Stimulated activated CD8-positive, alpha-beta memory T cell treated with anti-CD3 and anti-CD28 coated beads, Interleukin-15, amount 100 ng/mL, for 48 hours (primary cell): ENCODE measurements at places on chromosomes 4 and X.

DNA sequence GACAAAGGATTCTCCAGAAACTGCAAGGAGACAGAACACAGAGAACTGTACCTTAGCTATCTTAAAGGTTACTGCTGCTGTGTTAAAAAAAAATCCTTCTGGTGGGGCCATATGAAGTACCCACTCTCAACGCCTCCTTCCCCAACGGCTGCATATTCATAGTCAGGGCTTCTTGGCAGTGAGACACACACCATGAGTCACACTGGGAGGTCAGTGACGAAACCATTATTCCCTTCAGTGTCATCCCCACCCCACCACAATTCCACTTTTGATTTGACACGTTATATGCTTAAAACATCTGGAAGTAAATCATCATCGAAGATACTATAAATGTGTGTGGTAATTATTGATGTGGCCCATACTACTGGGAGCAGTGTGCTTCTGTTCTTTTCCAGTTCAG lies 271.5 kb downstream of the LDB2 start:
- DNase-seq: no peak

DNA sequence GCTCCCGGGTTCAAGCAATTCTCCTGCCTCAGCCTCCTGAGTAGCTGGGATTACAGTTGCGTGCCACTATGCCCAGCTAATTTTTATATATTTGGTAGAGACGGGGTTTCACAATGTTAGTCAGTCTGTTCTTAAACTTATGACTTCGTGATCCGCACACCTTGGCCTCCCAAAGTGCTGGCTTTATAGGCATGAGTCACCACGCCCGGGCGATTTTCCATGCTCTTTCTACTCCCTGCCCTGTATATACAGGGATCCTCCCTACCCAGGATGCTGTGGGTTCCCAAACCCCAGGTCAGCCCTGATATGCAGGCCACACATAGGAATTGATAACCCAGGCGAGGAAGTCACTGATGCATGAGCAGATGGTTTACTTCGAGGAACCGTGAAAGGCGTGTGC lies 31.4 kb downstream of the SSX5 start:
- no peak for DNase-seq

- DNase-seq: no peak
Measured at GRCh38 chr4:3293401-3294391, 875 bp downstream of the RGS12 start.

DNA sequence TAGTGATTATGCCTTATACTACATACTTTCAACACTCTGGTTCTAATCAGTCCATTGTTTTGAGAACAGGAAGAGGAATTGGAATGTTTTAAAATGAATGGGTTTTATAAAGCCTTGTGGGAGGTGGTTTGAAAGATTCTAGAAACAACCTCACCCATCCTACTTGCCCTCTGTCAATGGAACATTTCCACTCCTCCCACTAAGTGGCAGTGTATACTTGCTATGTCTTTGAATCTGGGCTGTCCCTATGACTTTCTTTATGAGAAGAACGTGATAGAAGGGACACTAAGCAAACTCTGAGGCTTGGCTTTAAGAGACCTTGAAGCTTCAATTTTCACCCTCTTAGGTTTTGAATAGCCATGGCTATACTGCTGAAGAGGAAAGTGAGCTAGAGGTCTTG lies 611.2 kb downstream of the PPP4R3C start:
- no peak for DNase-seq

DNA sequence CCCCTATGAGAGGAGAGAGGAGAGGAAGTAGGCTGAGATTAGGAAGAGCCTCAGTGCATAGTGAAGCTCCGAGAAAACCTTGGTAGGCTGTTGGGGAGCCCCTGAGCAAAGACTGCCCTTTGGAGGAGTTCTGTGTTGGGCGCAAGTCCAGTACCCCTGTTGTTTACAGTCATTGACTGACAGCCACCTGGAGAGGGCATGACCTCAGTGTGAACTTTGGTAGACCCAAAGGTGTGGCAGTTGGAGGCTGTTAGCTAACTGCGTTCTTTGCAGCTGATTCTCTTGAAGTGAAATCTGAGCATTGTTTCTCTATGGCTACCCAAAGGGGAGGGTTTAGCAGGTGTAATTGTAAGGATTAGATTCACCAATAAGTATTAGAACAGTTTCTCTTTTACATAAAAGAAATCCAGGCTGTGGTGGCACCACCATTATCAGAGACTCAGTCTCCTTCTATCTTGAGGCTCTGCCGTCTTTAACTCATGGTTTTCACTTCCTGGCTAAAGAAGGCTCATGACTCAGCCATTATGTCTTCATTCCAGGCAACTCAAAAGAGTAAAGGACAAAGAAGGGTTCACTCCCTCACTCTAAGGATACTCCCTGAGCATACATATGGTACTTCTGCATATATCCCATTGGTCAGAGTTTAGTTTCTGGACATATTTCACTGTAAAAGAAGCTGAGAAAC lies 33.4 kb downstream of the ANXA3 start:
- no peak for DNase-seq
